ENCODE measurements at places on chromosomes 13 and 19.

- no peak for DNase-seq
Observed at GRCh38 chr13:30737511-30738337, 2.4 kb downstream of the ALOX5AP start.

DNA sequence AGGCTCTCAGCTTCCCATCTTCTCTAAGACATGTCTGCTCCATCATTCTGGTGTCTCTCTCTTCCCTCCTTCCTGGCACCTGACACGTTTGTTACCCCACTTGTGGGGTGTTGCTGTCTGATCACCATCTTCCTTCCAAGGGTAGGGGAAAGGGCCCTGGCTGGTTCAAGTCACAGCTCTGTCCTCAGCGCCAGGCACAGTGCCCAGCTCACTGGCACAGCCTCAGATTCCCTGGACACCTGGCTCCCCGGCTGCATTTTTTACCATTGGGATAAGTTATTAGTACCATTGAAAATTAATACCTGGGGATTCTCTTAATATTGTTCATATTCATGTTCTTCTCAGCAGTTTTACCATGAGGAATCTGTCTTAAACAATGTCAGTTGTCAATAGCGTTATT lies 50.8 kb upstream of the LDLR start:
- DNase-seq, result no peak

- no peak for DNase-seq
Observed at GRCh38 chr19:10390652-10391286, 10.4 kb upstream of the TYK2 start.

- no peak for DNase-seq
Observed at GRCh38 chr13:48961379-48961778, 14.3 kb upstream of the FNDC3A start.
